ENCODE measurements at places on chromosomes 16 and 17.
A peak's percentile ranks its signal among the peaks of the same experiment; 100 is the strongest.

- no peak for DNase-seq
These were observed 10.9 kb upstream of the FAM171A2 start for GRCh38 chr17:44374306-44375195.

- no peak for DNase-seq
These were observed 18.8 kb downstream of the SIAH1 start for GRCh38 chr16:48366165-48367093.

DNA sequence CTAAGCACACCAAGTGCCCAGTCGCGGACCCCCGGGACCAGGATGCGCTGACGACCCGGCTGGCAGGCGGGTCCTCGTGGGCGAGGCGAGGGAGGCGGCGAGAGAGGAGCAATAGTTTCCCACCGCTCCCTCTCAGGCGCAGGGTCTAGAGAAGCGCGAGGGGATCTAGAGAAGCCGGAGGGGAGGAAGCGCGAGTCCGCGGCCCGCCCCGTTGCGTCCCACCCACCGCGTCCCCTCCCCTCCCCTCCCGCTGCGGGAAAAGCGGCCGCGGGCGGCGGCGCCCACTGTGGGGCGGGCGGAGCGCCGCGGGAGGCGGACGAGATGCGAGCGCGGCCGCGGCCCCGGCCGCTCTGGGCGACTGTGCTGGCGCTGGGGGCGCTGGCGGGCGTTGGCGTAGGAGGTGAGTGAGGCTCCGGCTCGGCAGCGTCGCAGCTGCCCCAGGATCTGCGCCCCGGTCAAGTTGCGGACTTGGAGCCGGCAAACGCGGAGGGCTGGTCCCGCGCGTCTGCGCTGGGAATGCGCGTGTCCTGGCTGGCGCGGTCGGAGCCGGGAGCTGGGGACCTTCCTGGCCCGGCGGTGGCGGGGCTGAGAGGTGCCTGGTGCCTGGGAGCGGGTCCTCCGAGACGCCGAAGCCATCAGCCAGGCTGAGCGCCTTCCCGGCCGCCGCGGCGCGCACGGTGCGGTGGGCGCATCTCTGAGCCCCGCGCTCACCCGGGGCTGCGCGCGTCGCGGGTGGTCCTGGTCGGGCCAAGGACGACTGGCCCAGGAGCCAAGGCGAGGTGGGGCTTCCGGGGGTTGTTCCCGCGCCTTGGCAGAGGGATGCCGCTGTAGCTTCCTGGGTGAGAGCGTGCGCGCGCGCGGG, at the start of gene ITGB3:
TSS of gene ITGB3 (plus strand) at position 287 of the 862 bp plus-strand sequence. CDS start at position 322, 35 bp downstream.
- DNase-seq = peak; percentile 19

DNA sequence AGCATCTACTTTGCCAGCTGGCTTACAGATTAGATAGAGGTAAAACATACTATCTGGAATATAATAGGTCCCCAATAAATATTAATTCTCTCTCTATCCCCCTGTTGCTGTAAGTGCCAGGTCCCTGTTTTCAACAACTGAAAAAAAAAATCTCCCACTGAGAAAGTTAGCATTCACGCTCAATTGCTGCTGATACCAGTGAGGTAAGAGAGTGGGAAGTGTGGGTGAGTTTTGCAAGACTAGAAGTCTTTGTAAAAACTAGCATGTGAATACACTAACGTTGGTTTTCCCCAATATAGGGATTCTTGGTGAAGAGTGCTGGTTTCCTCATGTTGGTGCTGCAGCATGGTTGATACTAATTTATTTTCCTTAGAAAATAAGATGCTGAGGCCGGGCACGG, 11.7 kb upstream of the TAOK1 start:
- no peak for DNase-seq

- DNase-seq = no peak
These were observed 27.7 kb downstream of the USP7 start for GRCh38 chr16:8935989-8936388.

- no peak for DNase-seq
These were observed 443.5 kb downstream of the GRIN2A start for GRCh38 chr16:9738690-9739089.

DNA sequence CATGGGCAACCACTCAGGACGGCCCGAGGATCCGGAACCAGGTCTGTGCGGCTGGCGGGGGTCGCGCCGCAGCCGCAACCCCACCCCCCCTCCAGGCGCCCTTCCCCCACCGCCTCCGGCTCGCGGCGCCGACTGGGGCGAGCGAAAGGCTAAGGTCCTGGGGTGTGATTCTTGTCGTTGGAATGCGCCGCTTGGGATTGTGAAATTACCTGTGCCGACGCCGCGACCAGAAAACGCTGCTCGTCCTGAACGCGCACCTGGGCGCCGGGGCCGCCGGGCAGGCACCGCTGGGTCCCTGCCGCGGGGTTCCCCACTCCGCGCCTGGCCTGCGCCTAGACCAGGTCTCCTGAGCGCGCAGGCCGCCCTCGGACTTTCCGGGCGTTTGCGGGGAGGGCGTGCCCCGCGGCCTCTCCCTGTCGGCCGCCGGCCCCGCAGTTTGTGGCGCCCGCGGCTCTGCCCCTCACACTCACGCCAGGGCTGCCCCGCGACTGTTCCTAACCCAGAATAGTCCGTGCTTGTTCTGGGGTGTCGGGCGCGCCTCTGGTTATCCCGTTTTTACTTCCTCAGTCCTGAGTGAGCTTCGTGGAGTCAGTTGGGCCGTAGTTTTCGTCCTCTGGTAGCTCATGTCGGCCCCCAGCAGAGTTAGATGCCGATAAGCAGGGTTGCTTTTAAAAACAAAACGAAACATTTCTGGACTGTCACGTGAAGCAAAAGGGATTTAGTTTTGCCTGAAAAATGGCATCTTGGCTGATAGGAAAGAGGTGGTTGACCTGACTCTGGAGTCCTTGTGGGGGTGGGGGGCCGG, 147.2 kb downstream of the SPECC1 start:
- peak; percentile 9 for DNase-seq

DNA sequence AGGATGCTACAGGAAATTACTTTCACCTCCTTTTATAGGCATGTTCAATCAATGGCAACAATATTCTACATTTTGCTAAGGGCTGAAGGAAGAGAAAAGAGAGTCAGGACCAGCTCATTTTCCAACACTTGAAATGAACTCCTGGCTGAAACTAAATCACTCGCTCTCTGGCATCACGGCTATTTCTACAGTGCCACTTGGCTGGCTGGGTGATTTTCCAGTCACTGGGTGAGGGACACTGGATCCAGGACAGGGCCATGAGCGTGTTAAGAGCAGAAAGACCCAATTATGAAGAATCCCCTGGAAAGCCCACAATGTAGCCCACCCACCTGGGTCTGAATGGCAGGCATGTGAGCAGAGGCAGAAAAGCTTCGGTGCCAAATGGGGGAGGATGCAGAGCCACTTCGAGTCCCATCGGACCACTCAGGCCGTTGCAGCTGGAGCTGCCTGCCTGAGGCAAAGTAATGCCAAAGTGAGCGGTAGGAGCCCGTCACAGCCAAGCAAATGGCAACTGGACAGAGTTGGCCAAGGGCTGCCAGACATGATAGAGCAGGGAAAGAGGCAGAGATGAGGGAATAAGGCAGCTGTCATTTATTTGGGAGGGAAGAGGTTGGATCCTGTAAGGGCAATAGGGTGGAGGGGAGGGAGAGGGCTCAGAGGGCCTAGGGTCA, 246.2 kb downstream of the STX8 start:
- no peak for DNase-seq

DNA sequence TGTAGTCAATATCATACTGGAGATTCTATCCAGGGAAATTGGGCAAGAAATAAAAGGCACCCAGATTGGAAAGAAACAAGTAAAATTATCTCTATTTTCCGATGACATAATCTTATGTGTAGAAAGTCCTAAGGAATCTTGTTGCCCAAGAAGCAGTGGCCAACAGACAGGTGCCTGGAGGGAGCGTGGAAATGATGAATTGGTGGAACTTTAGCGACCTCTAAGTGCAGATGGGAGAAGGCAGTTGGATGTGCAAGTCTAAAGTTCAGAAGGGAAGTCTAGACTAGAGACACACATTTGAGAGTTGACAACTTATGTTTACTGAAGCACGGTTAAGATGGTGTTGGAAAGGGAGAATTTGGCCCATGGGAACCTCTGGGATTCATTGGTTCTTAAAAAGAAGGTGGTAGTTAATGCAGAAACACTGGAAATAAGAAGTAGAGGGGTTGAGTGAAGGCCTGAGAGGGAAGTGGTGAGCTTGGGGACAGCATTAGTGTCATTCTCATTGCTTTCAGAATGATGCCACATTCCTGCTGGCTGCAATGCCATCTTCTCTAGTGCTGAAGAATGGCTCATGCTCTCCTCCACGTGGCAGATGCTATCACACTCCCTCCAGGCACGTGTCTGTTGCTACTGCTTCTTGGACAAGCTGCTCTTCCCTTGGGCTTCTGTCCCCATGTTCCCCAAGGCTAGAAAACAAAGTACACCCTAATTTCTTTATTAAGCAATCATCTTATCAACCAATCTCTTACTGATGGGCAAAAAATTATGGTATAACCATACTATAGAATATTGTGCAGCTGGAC, 24.0 kb downstream of the TAT start:
- DNase-seq = no peak

GRCh38 chr16:21626659-21627277, 25.6 kb downstream of the IGSF6 start:
- no peak for DNase-seq

DNA sequence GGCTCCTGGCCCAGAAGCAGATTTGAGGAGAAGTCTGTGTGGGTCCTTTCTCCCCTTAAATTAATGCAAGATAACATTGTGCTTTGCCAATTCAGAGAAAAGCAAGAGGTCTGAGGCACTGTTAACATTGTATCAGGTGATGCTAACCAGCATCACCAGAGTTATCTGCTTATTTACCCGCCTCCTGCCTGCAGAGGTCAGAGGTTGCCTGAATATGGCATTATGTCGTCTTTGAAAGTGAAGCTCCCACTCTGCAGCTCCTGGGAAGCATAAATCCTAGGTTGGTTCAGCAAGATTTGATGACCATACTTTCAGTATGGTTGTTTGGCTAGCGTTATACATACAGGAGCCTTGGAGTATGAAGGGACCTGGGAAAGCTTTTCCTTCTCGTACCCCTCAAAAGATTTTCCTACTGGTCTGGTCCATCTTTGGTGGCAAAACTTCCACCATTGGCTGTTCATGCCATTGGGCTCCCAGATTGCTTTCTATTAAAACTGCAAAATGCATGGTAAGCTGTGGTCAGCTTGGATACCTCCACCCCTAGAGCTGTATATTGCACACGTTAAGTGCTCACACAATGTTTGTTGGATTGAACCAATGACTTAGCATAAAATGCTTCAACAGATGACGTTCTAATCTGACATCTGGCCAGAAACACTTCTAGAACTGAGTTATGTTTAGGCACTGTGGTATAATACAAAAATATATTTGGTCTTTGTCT, 24.1 kb downstream of the CHD9 start:
- DNase-seq = no peak

- no peak for DNase-seq
These were observed 1.9 kb downstream of the CIITA start for GRCh38 chr16:10878644-10879501.

GRCh38 chr17:78707016-78707415, 75.1 kb downstream of the CYTH1 start:
- DNase-seq = no peak

GRCh38 chr16:78485188-78485916, 385.9 kb downstream of the WWOX start:
- no peak for DNase-seq

DNA sequence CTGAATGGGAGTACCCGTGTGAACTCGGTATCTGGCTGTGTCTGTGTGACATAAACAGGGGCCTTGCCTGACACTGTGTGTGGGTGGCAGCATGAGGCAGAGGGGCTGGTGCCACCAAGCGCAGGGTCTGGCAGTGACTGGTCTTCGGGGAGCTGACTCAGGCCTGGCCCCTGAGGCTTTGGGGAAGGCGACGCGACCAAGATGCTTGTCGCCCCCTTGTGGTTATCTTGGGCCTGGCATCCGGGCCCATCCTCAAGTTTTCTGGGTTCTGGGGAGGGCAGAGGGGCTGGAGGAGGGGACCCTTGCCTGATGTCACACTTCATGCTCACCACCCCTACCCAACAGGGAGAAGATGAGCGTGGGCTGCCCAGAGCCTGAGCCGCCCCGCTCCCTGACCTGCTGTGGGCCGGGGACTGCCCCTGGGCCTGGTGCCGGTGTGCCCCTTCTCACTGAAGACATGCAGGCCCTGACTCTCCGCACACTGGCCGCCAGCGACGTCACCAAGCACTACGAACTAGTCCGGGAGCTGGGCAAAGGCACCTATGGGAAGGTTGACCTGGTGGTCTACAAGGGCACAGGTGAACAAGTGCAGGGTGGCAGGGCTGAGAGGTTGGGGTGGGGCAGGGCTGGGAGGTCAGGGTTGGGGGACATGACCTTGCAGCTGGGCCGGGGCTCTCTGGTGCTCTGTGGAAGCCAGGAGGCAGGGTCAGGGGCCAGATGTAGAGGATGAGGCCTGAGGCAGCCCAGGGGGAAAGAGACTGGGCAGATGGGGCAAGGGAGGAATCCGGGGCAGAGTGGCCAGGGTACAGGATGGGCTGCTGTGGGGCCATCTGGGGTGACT, 24.9 kb downstream of the SBK1 start:
- DNase-seq = peak; percentile 65

DNA sequence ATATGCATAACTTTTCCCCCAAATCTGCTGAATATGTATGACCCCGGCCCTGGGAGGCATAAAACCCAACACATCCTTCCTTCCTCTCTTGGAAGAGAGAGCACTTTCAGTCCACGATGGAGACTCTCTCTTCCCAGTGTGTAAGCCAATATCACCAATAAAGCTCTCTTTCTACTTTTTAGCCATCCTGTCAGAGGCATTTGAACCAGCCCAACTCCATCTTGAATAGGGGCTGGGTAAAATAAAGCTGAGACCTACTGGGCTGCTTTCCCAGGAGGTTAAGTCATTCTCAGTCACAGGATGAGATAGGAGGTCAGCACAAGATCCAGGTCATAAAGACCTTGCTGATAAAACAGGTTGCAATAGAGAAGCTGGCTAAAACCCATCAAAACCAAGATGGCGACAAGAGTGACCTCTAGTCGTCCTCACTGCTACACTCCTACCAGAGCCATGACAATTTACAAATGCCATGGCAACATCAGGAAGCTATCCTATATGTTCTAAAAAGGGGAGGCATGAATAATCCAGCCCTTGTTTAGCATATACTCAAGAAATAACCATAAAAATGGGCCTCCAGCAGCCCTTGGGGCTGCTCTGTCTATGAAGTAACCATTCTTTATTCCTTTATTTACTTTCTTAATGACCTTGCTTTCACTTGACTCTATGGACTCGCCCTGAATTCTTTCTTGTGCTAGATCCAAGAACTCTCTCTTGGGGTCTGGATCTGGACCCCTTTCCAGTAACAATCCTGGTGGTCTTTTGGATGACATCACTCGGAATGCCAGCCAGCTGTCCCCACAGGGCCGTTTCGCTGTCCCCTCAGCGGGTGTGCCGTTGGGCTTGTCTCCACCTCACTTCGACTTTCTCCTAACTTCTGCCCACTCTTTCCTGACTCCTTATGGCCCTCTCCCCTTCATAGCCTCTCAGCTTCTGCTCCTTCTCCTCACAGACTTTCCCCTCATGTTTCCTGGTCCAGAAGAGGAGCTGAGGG, 53.4 kb upstream of the NKD1 start:
- DNase-seq = no peak

GRCh38 chr16:11091021-11091785, 146.8 kb downstream of the CLEC16A start:
- DNase-seq = no peak

- DNase-seq = no peak
These were observed 3.0 kb upstream of the ZNF213 start for GRCh38 chr16:3131755-3132377.

- DNase-seq = no peak
These were observed 86.7 kb upstream of the CNTNAP4 start for GRCh38 chr16:76190480-76190879.

- no peak for DNase-seq
These were observed 5.8 kb downstream of the PLEKHH3 start for GRCh38 chr17:42670789-42671657.

Data from activated CD8-positive, alpha-beta memory T cell treated with anti-CD3 and anti-CD28 coated beads for 1 hour (primary cell).